ENCODE measurements at places on chromosomes 4 and X.

DNA sequence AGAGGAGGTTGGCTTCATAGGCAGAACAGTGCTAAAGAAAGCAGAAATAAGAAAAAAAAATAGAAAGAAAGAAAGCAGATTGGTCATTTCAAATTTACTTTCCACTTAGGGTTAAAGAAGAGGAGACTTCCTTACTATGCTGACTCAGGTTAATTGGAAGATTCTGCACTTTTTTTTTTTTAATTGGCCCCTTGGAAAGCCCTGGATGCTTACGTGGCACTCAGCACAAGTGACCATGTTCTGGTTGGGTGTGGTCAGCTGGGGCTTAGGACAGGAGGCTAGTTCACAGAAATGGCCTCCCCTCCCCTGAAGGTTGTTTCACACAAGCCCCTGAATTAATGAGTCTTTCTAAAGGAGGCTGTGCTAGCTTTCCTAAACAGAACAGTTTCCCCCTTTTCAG lies 14.5 kb downstream of the MAGEA9B start:
- DNase-seq = no peak

DNA sequence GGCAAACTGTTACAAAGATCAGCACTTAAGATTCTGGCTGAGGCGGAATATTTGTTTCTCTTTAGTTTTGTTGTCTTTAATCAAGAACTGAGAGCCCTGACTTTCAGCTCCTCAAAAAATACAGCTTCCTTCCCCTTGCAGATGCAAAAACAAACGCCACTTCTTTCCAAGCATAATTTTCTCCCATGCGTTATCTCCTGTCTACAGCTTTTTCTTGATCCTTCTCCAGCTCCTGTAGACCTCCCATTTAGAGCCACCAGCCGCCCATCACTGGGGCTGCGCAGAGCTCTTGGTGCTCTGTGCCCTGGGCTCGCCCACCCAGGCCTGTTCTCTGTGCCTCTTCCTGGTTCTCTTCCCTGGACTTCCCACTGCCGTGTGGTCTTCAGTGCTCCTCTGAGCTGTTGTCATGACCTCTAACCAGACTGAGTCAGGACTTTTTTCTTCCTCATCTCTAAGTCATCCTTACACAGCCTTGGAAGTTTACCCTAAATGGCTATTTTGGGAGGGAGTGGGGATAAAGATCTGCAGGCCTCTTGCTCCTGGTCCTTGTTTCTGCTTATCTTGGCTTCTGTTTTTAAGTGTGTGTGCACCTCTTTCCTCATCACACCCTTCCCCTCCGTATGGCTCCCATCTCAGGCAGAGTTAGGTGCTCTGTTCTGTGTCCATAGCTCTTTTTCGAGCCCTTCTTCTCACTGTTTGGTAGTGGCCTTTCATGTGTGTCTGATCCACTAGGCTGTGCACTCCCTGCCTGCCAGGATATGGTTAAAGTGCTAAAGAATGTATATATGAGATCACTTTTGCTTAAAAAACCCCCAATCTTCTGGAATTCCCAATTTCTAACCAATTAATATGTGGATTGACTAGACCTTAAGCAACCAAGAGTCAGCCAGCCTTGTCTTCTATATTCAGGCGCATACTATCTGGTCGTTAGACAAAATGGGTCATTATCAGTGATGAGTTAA lies 122.5 kb downstream of the PTTG2 start:
- DNase-seq = no peak

GRCh38 chr4:144578681-144579080 lies 67.3 kb upstream of the HHIP start:
- no peak for DNase-seq

DNA sequence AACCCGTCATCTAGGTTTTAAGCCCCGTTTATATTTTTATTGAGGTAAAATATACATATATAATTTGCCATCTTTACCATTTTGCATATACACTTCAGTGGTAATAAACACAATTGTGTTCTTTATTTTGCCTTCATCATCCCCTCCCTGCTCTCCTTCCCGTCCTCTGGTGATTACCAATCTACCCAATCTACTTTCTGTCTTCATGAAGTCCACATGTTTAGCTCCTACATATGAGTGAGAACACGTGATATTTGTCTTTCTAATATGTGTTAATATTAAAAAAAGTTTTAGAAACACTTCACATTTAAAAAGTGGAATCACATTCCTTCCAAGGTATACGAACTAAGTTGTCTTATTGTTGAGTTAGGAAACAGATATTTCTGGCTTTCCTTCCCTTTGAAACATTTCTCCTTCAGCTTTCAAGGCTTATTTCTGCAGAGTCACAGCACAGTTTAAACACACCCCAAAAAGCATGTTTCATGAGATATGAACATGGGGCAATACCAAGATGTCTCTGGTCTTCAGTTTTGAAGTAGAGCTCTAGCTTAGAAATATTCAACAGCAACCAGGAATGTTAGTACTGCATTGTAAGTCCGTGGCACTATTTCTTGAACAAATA lies 35.9 kb downstream of the GYPA start:
- no peak for DNase-seq

GRCh38 chrX:101022020-101022419 lies 29.9 kb downstream of the TRMT2B start:
- DNase-seq = no peak

DNA sequence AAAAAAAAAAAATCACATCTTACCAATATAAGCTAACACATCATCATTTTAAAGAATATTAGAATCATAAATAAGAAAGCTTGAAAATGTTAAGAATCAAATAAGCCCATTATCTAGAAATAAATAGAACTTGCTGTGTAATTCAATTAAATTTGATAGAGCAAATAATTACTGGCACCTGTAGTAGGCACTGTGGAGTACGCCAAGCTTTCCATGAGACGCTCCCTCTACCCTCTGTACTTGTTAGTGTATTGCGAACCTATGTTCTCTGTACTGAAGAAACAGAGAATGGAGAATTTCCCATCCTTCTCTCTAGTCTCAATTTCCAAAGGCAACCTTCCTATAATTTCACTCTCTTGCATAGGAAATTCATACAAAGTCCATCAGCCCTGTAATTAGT lies 61.7 kb upstream of the HAND2 start:
- DNase-seq = no peak

GRCh38 chr4:17688011-17688441 lies 73.6 kb downstream of the MED28 start:
- DNase-seq = no peak

DNA sequence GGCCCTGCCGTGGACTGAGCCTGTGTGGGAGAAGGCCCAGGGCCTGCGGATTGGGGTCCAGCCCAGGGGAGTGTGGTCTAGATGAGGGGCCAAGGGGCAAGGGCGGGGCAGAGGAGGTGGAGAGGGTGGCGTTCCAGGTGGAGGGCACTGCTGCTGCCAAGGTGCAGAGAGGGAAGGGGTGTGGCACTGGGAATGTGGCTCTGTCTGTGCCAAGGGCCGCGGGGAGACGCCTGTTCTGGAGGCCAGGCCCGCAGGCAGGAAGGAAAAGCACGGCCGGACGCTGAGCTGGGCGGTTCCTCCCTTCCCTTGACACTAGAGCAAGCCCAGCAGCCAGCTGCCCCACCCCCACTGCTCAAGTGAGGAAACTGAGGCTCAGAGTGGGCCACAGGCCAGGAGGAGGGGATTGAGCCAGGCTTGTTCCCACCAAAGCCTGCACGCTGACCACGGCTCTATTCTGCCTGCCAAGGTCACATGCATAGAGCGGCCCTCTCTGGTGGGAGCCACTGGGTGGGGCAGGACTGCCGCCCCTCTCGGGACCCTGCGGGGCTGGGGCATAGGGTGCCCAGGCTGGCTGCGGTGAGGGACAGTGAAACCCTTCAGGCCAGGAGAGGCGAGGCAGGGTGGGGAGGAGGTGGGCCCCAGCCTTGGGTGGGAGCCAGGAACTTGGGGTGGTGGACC lies 13.0 kb downstream of the SH3BP2 start:
- no peak for DNase-seq

All from activated CD8-positive, alpha-beta T cell treated with anti-CD3 and anti-CD28 coated beads, Interleukin-2, amount 10 ng/mL, durations not matched to agents 7 days and 5 days (primary cell).